Progenitor cell of endocrine pancreas (in vitro differentiated cells): ENCODE measurements at places on chromosomes 13 and 19. TPM values are rescaled to one million over a fixed set of nuclear protein-coding genes. Genes with fewer than 3 reads are reported as not detected.

GRCh38 chr13:23411220-23411619 is 22.3 kb downstream of the SACS start:
- DNase-seq, result no peak

DNA sequence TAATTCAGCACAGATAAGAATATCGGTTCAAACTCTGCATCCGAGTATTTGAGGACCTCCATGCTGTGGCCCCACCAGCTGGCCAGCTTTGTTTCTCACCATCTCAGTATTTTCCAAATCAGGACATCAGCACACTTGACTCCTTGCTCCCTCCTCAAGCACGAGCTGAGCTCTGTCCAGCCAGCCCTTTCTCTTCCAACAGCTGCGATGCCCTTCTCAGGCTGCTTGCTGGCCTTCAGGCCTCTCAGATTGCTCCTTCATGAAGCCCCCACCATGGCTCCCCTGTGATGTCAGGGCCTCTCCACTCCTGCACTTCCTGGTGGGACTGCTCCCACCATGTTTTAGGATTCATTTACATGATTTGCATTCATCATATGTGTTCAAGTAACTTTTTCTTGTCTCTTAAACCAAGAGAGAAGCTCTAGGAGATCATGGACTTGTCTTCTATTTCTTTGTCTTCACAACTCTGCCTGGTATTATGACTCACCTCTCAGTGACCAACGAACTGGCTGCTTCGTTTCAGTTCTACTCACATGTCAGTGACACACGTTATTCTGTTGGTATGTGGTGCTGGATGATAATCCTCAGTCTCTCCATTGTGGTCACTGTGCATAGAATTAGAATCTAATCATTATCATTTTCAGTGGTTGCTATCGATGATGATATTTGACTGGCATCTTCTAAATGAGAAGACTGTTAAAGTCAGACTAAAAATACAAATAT is 471.7 kb downstream of the EFNB2 start:
- DNase-seq, result no peak

- DNase-seq, result no peak
Observed at GRCh38 chr19:12778905-12779161, 3.5 kb upstream of the HOOK2 start.

Gene GSX1
- total RNA-seq, result not detected in 2 replicates

GRCh38 chr13:101317986-101318523 is 98.3 kb downstream of the NALCN start:
- no peak for DNase-seq

DNA sequence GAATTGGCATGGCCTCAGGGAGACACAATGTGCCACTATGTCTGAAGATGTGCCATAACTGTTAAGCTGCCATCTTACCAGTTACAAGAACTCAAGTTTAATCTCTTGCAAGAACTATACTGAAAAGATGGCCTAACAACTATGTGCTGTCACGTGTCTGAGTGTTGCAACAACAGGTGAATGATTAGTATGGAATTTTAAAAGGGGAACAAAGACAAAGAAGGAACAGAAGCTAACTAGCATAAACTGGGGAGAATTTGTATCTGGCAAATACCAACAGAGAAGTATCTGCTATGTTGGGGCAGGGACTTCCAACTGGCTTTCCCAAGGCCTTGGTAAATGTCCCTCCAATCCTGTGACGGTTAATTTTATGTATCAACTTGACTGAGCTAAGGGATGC is 11.5 kb upstream of the ACOD1 start:
- no peak for DNase-seq

GRCh38 chr19:36963280-36963679 is 47.1 kb downstream of the ZNF568 start:
- no peak for DNase-seq

- DNase-seq, result no peak
Observed at GRCh38 chr13:46858163-46858562, 38.7 kb downstream of the HTR2A start.

Gene ZNF223
- total RNA-seq, result 14.2 and 14.4 TPM in 2 replicates

DNA sequence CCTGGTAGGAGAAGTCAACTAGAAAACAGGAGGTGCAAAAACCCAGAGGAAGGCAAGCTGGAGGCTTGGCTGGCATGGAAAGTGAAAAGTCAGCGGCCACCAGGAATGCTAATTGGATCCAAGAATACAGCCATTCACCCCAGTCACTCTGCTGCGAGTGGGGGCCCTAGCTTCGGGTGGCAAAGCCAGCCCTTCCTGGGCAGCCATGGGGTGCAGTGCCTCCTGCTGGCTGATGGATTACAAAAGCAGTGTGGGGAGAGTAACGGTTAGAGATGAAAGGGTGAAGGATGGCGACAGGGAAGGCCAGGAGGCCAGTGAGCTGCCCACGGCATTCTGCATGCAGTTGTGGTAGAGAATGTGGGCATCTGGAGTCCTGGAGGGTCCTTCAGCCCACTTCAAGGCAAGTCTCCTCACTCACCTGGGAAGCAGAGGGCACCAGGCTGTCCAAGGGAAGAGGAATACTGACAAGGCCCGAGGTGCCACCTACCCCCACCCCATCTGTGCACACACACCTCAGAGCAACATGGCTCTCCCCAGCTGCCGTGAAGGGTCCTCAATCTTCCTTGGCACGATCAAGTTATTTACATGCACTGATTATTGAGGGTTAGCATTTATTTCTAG is 20.3 kb upstream of the EPHX3 start:
- no peak for DNase-seq

DNA sequence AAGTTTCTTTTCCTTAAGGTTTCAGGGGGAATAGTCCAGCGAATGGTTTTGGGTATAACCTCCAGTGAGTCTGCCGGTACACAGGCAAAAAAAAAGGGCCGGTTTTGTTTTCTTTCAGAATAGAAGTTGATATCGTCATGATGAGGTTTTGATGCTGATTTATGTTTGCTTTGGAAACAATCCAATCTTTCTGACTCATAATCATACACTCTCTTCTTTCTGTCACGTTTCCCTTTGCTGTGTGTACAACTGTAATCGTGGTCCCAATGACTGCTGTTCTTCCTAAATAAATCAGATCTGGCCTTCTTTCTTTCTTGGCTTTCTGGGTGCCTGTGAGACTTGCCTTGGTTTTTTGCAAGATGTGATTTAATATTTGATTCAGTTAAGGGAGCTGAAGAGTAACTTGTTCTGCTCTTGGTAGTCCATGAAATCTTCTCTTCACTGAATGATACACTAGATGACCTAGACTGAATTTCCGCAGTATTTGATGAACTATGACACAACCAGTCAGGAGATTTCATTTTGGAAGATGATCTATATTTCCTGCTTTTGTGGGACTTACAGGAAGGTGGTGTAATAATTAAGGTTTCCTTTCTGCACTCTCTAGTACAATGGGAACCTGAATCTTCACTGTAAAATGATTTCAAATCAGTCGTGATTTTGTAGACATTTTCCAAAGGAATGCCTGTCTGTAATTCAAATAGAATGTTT is 34.9 kb upstream of the METTL21C start:
- no peak for DNase-seq

DNA sequence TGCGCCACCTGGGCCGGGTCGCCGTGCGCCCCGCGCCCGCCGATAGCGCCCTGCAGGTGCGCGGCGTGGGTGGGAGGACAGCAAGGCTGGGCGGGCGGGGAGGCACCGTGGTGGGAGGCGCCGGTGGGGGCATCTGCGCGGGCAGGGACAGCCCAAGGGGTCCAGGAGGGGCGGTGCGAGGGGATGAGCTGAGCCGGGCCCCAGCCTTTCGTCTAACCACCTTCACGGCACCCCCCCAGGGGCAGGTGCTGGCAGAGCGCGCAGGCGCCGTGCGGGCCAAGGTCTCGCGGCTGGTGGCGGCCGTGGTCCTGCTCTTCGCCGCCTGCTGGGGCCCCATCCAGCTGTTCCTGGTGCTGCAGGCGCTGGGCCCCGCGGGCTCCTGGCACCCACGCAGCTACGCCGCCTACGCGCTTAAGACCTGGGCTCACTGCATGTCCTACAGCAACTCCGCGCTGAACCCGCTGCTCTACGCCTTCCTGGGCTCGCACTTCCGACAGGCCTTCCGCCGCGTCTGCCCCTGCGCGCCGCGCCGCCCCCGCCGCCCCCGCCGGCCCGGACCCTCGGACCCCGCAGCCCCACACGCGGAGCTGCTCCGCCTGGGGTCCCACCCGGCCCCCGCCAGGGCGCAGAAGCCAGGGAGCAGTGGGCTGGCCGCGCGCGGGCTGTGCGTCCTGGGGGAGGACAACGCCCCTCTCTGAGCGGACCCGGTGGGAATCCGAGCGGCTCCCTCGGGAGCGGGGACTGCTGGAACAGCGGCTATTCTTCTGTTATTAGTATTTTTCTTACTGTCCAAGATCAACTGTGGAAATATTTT is 3.1 kb downstream of the KISS1R start:
- no peak for DNase-seq

GRCh38 chr19:49368711-49369358 is 5.2 kb downstream of the DKKL1 start:
- DNase-seq, result no peak

- no peak for DNase-seq
Observed at GRCh38 chr19:18514800-18515682, 6.8 kb downstream of the ELL start.

GRCh38 chr19:1274852-1275259 is 474 bp upstream of the FAM174C start:
- no peak for DNase-seq

Gene CEACAM6
- 0.19 and 0.31 TPM in 2 replicates for total RNA-seq

GRCh38 chr13:105573136-105573535 is 962.3 kb downstream of the EFNB2 start:
- no peak for DNase-seq

Gene TJP3
- 36.3 and 40.7 TPM in 2 replicates for total RNA-seq

DNA sequence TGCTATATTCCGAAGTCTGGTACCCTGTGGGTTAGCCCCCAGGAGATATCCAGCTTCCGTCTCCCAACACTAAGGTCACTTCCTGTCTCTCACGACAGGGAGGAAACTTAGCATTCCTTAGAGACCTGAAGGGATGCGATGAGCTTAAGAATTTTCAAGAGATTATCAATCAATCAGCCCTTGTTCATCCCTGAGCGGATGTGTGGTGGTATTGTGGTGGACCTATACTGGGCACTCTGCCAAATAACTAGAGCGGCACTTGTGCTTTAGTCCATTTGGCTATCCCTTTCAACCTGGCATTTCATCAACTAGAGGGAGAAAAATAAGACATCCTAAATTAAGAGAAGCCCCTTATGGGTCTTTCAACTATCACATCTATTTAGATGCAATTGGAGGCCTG is 30.9 kb upstream of the ZNF562 start:
- no peak for DNase-seq

- no peak for DNase-seq
Observed at GRCh38 chr19:15296841-15297415, 35.4 kb downstream of the BRD4 start.

- no peak for DNase-seq
Observed at GRCh38 chr13:37665420-37665819, 66.9 kb upstream of the POSTN start.

- no peak for DNase-seq
Observed at GRCh38 chr13:72390909-72391308, 336.5 kb downstream of the MZT1 start.

- DNase-seq, result no peak
Observed at GRCh38 chr13:105193026-105193425, 1342.4 kb downstream of the EFNB2 start.

Gene ZNF468
- 35.6 and 38.8 TPM in 2 replicates for total RNA-seq

DNA sequence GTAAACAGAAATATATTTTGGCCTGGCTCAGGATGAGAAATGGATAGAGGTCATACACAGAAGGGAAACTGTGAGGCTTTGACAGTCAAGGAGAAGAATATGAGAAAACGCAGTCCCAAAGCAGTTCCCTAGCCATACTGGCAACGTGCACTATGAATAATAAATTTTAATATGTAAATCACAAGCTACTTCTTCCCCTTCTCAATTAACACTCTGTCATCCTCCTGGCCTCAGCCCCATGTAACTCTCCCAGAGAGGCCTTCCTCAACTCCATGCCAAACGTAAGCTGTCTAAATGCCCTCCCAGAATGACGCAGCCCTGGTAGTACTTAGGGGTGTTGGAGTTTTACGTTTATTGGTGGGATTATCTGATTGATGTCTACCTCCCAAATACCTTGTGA is 732.6 kb downstream of the LIG4 start:
- DNase-seq, result no peak

DNA sequence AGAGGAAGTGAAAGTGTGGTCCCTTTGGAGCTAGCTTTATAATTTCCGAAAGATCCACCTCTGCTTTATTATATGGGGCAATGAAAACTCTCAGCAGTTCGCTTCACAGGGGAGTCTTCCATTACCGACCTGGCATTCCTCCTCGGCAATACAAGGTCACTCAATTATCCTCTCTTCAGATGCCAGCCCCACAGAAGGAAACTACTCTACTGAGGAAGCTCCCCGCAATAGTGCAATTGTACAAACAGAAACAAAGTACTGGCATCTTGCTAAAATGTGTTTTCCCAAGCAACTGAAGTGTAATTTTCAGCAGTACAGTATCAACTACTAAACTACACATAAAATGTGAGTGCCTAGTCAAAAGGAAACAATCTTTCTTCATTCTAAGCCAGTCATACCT is 702.0 kb downstream of the PCDH9 start:
- no peak for DNase-seq

Gene ZNF835
- 0.17 and 0.29 TPM in 2 replicates for total RNA-seq

Gene IFNL1
- not detected in 2 replicates for total RNA-seq
